ENCODE measurements at places on chromosomes 2 and 18.

- DNase-seq, result no peak
Observed at GRCh38 chr2:186751790-186752189, 57.9 kb downstream of the FAM171B start.

- DNase-seq, result no peak
Observed at GRCh38 chr2:37564356-37564755, 107.1 kb downstream of the CDC42EP3 start.

DNA sequence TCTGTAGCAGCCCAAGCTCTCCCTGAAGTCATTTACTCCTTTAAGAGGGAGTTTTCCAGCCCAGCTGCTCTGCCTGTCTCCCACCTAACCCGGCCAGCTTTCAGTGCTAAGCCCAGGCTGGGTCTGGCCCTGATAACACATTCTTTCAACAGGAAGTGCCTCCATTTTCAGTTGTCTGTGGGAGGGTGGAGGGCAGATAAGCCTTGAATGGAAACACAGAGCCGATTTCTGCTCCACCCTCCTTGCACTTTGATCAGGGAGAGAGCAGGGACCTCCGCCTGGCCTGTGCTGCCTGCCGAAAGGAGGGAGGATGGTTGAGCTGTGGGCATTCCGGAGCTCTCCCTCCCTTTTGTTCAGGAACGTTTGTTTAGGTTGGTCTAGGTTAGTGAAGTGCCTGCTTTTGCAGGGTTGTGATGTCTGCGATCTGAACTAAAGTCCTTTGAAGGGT lies 24.8 kb downstream of the GATA6 start:
- no peak for DNase-seq

GRCh38 chr2:61948661-61949457 lies 43.4 kb downstream of the COMMD1 start:
- DNase-seq, result no peak

- DNase-seq, result no peak
Observed at GRCh38 chr2:238418196-238418998, 8.3 kb upstream of the ASB1 start.

GRCh38 chr2:139237023-139237422 lies 456.8 kb upstream of the NXPH2 start:
- no peak for DNase-seq

- DNase-seq, result no peak
Observed at GRCh38 chr2:15835991-15836688, 104.2 kb upstream of the MYCN start.

DNA sequence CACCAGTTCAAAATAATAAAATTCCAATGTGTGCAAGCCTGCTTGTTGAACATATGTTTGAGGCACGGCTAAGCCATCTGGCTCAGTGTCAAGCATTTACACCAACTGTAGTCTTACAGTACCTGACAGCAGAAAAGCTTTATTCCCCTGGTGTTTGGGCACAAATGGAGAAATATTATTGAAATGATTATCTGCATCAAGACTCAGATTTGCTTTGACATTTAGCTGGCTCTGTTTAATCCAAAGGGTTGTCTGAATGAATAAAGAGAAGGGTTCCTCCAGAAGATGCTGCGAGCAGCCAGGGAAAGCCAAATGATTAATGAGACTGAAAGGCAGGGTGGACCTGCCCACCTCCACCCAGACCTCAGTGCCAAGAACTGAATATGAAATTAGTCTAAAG lies 393.2 kb upstream of the GALNT5 start:
- DNase-seq, result no peak

DNA sequence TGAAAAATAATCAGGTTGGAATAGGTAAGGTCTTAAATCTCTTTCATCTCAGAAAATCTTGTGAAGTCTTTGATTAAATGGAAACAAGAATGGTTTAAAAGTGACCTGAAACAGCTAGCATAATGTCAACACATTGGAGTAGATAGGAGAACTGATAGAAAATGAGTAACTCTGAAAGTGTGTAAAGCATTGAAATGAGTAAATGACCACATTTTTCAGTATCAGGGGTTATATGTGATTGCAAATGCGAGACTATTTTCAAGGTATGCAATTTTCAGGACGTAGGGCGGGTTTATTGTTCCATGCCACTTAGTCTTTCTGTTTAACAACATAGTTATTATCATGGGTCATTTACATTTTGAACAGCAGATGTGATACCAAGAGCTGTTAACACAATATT lies 1383.2 kb downstream of the LRP1B start:
- no peak for DNase-seq

GRCh38 chr18:28682912-28683311 lies 506.0 kb upstream of the CDH2 start:
- DNase-seq, result no peak

DNA sequence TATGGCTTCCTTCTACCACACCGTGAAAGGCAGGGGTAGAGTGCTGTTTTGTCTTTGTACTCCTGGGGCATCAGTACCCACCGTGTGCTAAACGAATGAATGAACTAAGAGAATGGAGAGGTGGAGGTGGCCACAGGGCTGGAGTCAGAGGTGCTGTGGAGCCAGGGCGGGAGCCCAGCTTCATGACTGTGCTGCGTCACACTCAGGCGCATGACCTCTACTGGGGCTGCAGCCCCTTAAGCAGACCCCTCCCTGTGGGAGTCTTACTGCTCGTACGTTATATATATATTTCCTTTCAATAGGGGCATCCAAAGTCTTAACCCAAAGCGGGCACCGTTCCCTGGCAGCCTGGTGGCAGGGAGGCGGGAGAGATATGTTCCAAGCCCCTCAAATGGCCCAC lies 18.0 kb upstream of the LBH start:
- no peak for DNase-seq

DNA sequence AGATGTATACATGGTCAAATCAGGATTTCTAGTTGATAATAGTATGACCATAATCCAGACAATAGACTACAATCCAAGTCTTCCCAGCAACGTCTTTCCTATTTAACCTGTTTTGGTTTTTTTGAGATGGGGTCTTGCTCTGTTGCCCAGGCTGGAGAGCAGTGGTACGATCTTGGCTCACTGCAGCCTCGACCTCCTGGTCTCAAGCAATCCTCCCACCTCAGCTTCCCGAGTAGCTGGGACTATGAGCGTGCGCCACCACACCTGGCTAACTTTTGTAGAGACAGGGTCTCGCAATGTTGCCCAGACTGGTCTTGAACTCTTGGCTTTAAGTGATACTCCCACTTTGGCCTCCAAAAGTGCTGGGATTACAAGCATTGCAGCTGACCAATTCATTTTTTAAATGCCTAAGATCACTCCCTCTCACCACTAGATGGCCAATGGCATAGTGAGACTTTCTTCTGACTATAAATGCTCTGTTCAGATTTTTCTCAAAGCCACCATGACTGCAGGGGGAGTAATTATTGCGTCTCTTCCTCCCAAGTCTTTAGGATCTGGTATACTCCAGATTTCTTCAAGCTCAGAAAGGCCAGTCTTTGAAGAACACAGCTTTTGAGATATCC lies 47.6 kb downstream of the HNRNPLL start:
- no peak for DNase-seq

DNA sequence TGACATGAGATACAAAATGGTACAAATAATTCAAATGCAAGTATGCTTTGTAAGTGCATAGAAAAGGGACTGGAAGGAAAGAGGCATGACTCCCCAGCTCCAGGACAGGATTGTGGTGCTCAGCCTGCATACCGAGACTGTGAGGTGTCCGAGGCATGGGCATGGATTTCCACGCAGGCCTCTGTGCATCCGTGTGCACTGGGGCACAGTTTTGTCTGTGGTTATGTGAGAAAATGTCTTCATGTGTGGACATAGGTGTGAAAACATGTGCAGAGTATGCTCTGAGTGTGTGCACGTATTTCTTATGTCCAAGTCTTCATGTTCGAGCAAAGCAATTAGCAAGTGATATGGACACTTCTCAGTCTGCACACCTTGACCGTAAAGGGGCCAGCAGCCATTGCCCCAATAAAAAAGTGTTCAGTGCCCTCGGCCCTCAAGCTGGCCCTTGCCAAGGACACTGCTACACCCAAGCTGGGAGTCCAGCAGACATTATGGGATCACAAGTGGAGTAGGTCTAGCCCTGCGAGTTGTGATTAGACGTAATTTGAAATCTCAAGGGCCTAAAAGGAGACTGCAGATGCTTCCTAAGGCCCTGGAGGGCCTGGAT lies 120.7 kb downstream of the CYP26B1 start:
- DNase-seq, result no peak

DNA sequence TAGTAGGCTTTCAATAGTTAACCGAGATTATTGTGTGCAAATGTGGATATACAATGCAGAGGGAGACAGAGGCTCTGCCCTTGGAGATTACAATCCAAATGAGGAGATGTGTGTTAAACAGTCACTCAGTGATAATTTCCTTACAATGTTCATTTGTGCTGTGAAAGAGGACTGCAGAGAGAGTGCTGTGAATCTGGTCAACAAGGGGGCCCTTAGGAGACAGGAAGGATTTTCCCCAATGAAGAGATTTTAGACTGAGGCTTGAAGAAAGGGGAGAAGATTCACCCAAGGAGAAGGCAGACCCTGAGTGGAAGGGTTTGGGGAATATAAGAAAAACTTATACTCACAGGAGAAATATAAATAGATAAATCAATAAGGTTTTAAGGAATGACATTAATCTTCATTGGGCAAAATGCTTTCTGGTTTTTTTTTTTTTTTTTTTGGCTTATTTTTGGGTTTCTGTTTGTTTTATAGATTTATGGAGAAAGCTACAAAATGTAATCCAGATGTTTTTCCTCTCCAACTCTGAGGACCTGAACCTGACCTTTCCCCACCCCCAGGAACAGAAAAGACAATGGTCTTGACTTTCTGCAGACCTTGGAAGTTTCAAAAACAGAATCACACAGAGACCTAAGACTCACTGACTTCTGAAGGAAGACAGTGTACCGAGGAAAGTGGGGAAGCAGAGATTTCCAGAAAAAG lies 151.3 kb upstream of the SERPINE2 start:
- DNase-seq, result no peak

DNA sequence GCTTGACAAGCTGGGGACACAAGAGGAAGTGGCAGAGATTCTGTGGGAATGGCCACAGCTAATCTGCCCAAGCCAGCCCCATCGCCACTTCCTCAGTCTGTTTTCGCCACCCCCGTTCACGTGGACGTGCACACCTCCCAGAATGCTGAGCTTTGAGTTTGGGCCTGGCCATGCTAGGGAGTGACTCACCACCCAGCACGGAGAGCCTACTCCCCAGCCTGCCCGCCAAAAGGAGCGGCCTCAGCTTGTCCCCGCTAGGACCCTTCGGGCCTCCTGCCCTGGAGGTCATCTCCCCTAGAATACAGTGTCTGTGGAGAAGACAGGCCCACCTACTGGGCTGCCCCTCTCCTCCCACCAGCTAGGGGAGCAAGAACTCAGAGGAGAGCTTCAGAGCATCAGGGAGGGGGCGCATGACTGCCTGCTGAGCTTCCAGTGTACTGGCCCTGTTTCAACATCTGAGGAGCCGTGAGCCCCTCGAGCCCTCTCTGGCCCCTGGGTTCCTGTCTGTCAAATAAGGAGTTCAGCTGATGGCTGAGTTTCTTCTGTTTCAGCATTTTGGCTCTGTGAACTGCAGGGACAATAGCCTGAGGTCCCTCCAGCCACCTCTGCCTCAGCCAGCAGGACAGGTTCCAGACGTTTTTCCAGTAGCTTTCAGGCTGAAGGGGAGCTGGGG lies 5.1 kb downstream of the SLC35F6 start:
- no peak for DNase-seq

GRCh38 chr18:6414723-6415417 lies at the start of gene L3MBTL4:
L3MBTL4 (minus strand) TSS chr18:6414911; CDS start chr18:6311625, 103,286 bp downstream.
- no peak for DNase-seq

- no peak for DNase-seq
Observed at GRCh38 chr2:60091266-60091665, 462.2 kb downstream of the BCL11A start.

DNA sequence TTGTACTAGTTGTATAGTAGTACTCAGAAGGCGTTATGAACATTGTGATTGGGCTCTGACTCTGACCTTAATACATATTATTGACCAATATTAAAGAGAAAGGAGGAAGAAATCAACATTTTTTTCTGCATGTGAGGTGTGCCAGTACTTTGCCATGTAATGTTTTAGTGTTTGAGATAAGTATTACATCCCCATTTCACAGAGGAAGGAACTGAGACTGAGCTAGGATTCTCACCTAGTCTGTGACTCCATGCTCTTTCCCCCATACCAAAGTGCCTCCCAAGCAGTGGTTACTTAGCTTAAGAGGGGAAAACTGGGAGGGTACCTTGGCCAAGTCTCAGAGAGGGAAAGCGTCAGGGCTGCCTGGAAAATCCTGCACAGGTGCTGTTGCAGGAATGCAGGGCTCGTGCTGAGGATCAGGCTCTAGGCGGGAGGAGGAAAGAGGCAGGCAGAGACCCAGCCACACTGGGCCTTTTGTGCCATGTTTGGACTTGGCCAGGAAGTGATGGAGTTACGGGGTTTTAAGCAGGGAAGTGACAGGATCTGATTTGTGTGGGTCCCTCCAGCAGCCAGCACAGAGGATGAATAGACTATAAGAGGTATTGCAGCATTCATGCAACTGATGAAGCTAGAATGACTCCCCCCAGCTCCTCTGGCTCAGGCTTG lies 1.7 kb downstream of the PNKD start:
- no peak for DNase-seq

- no peak for DNase-seq
Observed at GRCh38 chr2:216235462-216235861, 126.3 kb downstream of the XRCC5 start.

GRCh38 chr2:38448692-38449410 lies 71.8 kb upstream of the ATL2 start:
- no peak for DNase-seq

GRCh38 chr18:515838-516237 lies 15.3 kb upstream of the COLEC12 start:
- no peak for DNase-seq

GRCh38 chr2:236440110-236440881 lies 129.3 kb upstream of the ACKR3 start:
- DNase-seq, result no peak

GRCh38 chr2:56375251-56375650 lies 191.5 kb downstream of the CCDC85A start:
- no peak for DNase-seq

DNA sequence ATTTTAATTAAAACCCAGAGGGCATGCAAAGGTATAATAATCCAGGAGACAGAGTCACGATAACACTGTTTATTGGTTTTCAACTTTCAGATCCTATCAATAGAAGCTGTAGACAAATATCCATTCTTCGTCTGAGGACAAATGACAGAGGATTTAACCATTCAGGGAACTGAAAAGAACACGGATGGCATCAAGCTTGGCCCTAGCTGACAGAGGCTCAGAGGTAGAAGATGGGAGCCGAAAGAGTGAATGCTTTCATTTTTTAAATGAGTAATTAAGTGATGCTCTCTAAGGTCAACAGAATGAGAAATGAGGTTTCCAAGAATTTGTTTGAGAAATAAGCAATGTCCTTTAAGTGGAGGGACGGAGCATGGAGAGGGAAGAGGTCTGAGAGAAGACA lies 62.1 kb downstream of the BCL2 start:
- DNase-seq, result no peak

- DNase-seq, result no peak
Observed at GRCh38 chr18:74980669-74981068, 228.3 kb downstream of the PTGR3 start.
